ENCODE measurements at places on chromosomes 6 and 20.

- DNase-seq = no peak
These were observed 242.5 kb downstream of the LRFN2 start for GRCh38 chr6:40344566-40345167.

- DNase-seq = no peak
These were observed 347.5 kb downstream of the CDH4 start for GRCh38 chr20:61599541-61599992.

- no peak for DNase-seq
These were observed 10.0 kb upstream of the ELMO2 start for GRCh38 chr20:46416421-46416820.

DNA sequence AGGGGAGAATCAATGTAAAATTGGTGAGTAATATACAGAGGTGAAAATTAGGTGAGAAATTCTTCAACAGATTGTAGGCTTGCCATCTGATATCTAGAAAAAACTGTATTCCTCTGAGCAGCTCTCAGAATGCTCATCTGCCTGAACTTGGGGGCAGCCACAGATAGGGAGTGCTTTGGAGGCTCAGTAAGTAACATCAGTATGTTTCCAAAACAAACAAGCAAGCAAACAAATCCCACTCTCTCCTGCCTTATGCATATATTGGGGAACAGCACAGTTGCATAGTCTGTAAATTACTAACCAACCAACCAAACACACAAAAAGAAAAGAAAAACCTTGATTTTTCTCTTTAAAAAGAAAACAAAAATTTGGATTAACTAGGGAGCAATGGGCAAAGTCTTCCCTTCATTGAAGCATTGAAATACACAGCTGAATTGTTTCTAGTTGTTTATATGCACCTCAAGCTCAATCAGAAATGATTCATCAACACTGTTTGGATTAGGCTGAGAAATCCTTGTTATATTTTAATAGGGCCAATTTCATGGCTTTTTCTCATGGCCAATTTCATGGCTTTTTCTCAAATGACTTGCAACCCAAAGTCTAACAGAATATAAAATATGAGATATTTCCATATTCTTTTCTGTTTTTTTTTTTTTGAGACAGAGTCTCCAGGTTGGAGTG, 50.1 kb upstream of the DEK start:
- peak; percentile 9 for DNase-seq

DNA sequence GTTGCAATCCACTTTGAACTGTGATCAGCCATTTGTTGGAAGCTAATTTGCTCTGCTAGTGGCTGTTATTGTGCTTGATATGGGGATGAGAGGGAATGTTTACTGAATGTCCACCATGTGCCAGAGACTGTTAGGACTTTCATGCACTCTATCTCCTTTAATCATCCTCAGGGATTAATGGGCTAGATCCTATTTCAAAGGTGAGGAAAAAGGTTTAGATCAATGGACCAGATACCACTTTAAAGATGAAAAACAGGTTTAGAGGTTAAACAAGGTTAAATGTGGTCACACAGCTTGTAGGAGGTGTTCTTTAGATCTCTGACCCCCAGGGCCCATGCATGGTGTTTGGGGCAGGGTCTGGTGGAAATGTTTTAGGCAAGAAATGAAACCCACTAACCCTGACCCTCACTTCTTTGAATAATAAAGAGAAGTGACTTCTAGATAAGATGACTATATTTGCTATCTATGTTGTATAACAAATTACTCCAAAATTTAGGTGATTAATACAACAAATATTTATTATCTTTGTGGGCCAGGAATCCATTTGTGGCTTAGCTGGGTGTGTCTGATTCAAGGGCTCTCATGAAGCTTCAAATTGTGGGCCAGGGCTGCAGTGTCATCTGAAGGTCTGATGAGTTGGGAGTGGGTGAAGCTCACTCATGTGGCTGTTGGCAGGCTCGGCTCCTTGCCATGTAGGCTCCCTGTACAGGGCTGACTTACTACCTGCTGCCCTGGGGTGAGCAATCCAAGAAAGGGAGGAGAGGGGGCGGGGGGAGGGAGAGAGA, 127.8 kb upstream of the FOXA2 start:
- DNase-seq = no peak

- DNase-seq = no peak
These were observed 280.5 kb downstream of the RNF144B start for GRCh38 chr6:18667612-18668011.

DNA sequence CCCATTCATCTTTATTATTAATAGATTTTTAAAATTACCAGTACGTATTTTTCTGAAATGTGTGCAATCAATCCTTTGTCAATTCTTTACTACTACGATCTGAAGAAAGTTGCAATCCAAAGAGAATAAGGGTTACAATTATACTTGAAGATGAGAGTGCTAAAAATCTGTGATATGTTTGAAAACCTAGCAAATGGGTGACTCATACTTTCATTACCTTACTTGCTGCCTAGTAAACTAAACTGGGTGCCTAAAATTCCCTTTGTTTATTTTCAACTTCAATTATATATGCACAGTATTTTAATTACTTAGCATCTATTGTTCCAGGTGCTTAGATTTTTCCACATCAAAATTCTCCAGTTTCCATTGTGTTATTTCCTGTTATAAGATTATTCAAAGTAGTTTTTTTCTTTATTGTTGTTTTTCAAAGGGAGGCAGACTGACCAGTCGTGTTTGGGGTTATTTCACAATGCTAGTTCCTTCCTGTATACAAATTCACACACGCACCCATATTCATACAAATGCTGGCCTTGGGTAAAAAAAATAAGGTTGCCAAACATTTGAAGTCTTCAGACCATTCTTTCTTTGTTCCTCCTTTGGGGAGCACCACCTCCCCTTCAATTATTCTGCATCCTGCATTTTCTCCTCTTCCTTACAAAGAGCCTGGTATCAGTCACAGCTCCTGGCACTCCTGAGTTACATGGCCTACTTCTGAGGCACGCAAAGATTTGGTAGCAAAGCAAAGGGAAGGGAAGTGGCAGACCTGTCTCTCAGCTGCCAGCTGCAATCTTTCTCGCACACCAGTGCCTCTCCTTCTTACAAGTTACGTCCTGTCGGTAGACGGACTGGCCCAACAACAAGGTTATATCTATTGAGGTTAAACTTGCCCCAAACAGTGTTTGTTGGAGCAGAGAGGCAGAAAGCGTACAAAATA, 16.2 kb upstream of the FAM135A start:
- DNase-seq = no peak

GRCh38 chr6:137832110-137832509, 34.9 kb upstream of the TNFAIP3 start:
- peak; percentile 89 for DNase-seq

DNA sequence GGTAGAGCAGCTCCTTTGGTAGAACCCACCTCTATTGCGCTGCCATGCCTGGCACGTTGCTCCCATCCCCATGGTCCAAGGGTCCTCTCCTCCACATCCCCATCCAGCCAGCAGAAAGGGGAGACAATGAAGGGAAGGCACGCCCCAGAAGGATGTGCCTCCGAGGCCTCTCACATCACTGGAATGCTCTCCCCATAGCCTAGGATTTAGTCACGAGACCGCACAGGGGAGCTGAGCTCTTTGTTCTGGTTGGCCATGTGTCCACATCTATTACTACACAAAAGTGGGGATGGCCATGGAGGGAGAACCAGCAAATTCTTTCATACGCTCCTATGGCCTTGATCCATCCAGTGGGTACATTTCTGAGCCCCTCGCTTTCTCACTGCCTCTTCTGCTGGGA, 60.5 kb upstream of the SALL4 start:
- no peak for DNase-seq

DNA sequence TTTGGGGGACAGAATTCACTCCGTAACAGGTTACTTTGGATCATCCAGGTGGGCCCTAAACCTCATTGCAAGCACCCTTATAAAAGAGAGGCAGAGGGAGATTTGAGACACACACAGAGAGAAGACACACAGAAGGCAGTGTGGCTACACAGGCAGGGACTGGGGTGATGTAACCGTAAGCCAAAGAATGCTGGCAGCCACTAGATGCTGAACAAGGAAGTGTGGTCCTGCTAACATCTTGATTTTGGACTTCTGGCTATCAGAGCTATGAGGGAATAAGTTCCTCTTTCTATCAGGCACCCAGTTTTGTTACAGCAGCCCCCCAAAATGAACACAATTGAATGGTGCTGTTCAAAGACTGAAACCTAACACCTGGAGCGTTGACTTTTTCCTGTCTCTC, 191.3 kb upstream of the MYLIP start:
- no peak for DNase-seq

DNA sequence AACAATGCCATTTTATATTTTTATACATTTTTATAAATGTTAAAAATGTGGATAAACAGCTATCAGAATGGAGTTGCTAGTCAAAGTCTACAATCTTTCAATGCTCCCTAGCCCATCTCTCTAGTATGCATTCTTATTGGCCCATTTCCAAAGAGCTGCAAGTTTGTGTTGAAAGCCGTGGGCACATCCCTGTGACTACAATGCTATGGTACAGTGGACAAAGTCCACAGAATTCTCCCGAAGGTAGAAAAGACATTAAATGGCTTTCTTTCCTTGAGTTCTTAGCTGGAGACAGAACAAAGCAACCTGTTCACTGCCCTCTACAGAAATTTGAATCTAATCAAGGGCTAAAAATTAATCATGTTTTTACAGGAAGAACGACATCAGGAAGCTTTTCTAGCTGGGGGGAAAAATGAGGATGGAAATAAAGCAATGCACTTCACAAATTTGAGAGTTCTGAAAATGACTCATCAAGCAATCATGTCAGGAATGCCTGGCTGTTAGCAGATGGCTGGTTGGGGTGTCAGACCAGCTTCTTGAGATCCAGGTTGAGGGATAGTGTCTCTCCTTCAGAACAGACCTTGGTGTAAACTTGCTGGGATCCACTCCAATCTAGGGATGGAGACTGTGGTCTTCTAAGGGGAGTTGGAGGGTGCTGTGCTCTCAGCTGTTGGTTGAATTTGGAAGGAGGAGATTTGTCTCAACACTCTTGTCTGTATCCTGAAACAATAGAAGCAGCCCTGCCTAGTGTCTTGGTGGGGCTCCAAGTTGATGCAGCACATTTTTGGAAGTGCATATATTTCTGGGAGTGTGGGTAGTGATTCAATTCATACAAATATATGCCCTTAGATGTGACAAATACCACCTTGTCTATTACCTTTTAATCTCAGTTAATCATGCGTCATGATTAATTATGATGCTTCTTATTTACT, 143.4 kb upstream of the PHACTR1 start:
- DNase-seq = peak; percentile 86

- no peak for DNase-seq
These were observed 513.3 kb upstream of the NOX3 start for GRCh38 chr6:155968921-155969320.

- DNase-seq = peak; percentile 15
These were observed 247.5 kb upstream of the SUPT3H start for GRCh38 chr6:45625191-45625664.

GRCh38 chr6:170221753-170222400, 69.0 kb downstream of the DLL1 start:
- no peak for DNase-seq

- no peak for DNase-seq
These were observed 28.8 kb downstream of the FAM8A1 start for GRCh38 chr6:17628873-17629272.

Measured in ACHN (cell line).